ENCODE measurements at places on chromosomes 3 and 15.

DNA sequence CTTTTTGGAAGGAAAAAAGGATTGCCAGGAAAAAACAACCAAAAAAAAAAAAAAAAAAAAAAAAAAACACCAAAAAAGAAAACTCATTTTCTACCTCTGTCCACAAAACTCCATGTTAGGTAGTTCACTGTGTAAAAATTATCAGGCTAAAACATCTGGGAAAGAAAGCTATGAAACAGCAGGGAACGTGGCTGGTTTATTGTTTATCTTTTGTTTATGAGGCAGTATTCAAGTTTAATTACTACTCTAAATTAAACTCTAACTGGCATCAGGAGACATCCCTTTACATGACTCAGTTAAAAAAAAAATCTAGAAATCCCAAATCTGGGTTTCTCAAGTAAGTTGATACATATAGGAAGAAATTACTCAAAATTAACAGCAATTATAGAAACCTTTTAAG, 21.8 kb downstream of the MEIS2 start:
- DNase-seq = no peak

GRCh38 chr15:69767191-69767590, 314.6 kb downstream of the RPLP1 start:
- no peak for DNase-seq

DNA sequence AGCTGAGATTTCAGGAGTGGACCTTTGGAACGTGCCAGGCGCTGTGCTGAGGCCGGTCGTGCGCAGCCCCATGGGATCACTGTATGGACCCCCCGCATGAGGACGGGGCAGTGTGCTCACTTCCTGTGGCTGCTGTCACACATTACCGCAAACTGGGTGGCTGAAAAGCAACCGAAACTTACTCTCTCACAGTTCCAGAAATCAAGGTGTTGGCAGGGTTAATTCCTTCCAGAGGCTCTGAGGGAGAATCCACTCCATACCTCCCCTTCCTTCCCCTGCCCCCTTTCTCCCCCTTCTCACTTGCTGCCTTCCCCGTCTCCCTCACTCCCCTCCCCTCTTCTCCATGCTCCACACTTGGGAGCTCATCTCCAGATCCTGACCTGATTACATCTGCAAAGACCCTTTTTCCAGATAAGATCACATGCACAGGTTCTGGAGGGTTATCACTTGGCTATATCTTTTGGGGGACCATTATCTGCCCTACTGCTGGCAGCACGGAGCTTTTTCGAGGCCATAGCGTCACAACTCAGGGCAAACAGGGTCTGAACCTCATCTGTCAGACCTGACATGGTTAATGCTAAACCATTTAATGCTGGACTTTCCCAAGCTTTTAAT, 41.2 kb downstream of the KLF13 start:
- no peak for DNase-seq

DNA sequence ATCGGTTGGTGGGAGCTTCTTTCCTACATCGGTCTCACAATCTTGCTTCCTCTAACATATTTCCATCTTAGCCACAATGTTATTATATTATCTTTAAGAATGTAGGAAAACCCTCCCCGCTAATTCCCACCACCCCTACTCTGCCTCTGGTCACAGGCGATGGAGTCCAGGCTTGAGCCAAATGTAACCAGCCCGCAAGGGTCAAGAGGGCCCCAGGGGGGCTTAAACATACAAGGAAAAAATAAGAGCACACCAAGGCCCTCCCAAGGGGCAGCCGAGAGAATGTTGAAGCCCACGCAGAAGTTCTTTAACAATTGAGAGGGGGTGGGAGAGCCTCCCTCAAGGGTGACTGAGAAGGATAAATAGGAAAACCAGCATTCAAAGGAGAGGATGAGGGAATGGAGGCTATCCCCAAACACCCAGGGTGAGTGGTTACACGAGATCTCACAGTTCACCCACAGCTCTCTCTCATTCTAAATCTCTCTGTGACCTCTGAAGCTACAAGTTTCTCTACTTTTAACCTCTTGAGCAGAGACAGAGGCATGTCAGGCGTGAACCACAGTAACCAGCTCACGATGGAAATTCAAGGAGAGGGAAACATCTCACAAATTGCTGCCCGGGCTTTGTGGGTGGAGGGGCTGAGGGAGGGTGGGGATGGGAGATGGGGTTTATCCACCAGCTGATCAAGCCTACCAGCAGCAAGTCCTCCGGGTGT, 31.4 kb upstream of the UACA start:
- no peak for DNase-seq

DNA sequence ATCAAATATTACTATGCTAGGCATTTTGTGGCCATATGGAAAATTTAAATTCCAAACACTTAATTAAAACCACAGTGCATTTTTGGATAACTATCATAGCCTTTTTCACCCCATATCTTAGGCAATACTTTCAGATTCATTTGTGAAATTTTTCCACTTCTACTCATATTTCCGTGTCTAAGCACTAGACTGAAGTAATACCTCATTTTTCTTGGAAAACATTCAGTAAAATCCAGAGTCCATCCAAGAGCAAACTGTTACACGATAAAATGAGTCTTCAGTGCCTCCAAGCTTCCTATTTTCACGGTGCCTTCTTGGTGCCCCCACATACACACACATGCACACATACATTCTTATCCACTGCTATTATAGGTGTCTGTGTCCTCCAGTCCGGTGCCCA, 845.9 kb downstream of the TBL1XR1 start:
- DNase-seq = no peak

GRCh38 chr15:57797568-57798267, 91.2 kb downstream of the POLR2M start:
- DNase-seq = no peak

DNA sequence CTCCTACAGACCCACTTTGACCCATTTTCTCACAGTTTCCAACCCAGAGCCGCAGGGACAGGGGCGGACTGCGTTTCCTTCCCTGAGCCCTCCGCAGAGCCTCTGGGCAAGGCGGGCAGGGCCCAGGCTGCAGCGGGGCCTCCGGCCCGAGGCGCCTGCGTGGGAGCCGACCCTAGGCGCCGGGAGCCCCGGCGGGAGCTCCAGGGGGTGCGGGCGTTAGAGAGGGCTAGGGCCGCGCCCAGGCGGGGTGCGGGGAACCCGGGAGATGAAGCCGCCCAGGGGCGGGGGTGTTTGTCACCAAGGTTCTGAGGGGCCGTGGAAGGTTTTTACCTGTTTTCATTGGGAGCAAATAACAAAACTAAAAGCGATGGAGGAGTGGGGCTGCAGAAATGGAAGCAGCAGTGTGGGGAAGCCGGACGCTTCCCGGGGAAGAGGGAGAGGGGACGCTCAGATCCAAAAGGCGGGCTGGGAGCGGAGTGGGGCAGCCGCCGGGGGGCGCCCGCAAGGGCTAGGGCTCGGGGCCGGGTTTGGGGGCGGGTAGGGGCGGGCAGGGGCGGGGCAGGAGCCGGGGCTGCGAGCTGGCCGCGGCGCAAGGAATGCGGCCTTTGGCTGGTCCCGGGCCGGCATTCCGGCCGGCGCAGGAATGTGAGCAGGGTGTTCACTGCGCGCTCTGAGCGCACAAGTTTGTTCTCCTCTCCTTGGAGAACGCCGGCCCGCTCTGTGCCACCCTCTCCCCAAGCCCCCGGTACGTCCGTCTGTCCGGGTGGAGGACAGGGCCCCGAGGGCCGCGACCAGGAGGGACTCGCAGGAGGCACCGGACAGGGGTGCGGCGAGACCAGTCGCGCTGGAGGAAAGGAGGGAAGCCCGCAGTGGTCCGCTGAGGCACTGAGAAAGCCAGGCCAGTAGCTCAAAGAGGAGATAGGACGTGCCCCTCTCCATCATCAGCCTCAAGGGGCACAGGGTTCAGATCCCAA, 61.1 kb downstream of the AMOTL2 start:
- DNase-seq = no peak
